ENCODE measurements at places on chromosomes 7 and 10.

DNA sequence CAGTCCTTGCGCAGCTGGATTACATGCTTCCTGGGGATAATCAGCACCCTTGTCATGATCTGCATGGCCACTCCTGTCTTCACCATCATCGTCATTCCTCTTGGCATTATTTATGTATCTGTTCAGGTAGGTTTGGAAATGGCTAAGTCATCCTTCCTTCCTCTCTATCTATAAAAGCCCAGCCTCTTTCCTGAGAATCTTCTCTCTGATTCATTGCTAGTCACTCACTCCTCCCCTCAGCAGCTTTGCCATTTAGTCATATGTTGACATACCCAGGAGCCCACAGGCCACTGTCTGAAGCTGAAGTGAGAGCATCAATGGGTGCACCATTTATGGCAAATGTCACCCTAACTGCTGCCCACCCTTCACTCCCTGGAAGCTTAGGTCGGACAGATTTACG lies 52.0 kb downstream of the ABCC2 start:
- no peak for DNase-seq

DNA sequence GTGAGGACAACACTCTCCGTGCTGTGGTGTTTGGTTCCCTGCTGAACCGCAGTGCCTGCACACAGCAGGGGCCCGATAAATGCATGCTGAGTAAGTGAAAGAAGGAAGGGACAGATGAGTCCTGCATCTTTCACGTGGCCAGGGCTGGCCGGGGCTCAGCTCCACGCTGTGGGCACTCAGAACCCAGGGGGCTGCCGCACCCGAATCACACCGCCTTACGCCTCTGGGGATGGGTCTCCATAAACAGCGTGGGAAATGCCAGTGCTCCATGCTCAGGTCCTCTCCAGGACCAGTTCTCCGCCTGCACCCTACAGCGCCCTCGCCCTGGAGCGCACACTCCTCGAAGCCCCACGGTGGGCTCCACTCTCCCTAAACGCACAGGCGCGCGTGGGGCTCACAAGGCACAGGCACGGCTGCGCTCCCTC lies 38.1 kb downstream of the RASGEF1A start:
- DNase-seq: no peak

- no peak for DNase-seq
Observed at GRCh38 chr10:14016931-14017333, 313.8 kb downstream of the FRMD4A start.

GRCh38 chr10:89870936-89871335 lies 169.5 kb downstream of the KIF20B start:
- no peak for DNase-seq

- DNase-seq: no peak
Observed at GRCh38 chr7:12754179-12754578, 66.7 kb downstream of the ARL4A start.

- no peak for DNase-seq
Observed at GRCh38 chr7:142696456-142697179, 52.7 kb upstream of the PRSS1 start.

DNA sequence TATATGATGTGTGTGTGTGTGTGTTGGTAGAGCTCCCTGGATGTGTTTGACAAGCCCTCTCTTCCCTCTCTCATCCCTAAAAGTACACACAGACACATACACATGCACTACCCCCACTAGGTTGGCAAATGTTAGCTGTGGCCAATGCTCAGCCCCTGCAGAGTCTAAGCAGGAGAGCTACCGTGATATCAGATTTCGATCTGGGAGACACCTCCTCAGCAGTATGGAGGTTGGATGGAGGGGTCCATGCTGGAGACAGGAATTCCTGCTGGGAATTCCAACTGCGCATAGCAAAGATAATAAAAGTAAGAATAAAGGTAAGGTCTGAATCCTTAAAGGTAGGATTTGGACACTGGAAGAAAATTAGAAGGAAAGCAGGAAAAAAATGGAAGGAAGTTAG lies 85.7 kb downstream of the C10orf90 start:
- DNase-seq: no peak

DNA sequence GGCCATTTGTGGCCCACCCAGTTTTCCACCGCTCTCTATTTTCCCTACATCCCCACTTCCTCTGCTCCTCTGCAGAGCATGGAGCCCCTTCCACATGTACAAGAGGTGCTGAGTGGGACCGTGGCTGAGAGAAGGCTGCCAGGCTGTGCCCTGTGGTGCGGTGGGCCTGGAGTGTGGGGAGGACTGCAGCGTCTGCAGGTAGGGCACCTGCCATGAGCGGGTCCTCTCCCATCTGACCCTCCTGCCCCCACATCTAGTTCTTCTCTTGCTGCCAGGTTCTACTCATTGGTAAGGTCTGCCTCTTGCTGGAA lies 145.6 kb upstream of the FAM20C start:
- DNase-seq: no peak

DNA sequence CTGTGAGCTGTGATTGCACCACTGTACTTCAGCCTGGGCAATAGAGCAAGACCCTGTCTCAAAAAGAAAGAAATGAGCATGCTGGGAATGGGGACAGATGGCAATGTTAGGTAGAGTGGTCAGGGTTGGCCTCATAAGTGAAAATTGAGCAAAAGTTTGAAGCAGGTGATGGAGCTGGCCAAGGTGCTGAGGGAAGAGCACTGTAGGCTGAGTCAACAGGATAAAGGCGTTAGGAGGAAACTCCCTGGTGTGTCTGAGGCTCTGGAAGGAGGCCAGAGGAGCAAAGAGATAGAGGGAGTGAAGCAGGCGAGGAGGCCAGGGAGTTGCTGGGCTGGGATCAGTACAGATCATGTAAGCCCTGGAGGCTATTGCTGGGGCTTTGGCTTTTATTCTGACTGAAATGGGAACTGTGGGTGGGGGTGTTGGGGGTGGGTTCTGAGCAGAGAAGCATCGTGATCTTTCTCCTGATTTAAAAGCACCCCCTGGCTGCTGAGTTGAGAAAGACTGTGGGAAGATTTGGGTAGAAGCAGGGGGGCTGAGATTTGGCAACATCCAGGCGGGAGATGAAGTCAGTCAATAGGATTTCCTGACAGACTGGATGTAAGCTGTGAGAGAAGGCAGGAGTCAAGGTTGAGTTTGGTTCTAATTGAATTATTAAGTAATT lies 52.5 kb upstream of the VKORC1L1 start:
- DNase-seq: no peak

DNA sequence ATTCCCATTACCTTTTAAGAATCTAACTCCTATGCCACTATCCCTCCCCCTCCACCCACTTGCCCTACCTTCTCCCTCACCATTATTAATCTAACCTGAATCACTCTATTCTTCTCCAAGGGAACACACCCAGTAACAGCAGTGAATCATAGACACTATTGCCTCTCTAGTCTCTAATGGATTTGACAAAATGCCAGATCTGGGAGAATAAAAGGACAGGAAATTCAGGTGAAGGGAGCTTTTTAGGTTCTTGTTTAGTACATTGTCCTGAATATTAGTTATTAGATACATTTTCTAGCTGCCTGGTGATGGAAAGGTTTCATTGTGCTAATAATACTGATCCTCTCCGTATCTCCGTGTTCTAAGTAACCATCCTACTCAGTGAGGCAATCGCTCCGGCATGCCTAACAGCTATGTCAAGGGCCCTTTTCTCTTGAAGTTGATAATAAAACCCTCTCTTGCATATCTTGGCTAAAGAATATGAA lies 4.1 kb upstream of the SFR1 start:
- no peak for DNase-seq

- DNase-seq: no peak
Observed at GRCh38 chr7:109354000-109354399, 784.3 kb downstream of the DNAJB9 start.

DNA sequence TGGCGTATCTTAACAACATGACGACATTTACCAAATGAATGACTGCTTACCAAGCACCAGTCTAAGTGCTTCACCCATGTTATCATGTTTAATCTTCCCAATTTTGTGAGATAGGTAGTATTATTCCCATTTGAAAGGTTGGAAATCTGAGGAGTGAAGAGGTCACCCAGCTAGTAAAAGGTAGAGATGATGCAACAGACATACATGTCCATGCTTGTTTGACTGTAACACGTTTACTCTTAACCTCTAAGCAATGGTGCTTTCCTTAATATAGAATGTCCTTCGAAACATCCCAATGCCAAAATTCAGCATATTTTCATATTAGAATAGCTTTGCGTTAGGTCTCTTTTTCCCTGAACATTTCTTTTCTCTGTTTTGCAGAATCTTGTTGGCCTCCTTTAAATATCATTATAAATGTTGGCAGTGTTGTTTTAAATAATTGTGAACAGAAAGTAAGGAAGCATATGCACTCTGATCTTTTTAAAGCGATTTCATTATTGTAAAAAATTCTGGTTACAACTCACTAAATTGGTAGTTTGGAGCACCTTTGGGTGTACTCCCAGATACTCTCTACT lies 722.8 kb downstream of the AUTS2 start:
- DNase-seq: no peak

DNA sequence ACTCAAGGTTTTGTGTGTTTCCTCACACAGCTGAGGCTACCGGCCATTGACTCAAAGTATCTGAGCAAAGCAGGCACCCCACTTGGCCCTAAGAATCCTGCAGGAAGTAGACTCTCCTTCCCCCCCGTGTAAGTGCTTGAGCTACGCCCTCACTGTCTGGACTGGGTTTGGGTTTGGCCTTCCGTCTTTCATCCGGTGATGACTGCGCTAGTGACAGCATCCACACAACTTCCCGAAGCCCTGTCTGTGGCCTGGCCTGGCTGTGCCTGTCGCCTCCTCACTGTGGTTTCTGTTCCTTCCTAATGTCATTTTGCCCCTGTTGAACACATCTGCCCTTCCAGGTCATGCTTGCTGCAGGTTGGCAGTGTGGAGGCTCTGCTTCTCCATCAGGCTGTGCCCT lies 14.5 kb downstream of the C7orf57 start:
- no peak for DNase-seq
